ENCODE measurements at places on chromosomes 2 and 18. TPM values are rescaled to one million over a fixed set of nuclear protein-coding genes. Genes with fewer than 3 reads are reported as not detected.

GRCh38 chr2:230008708-230009066 is 60.0 kb downstream of the SLC16A14 start:
- DNase-seq, result no peak

- DNase-seq, result no peak
Measured at GRCh38 chr2:129379411-129379810, 600.1 kb upstream of the RAB6C start.

DNA sequence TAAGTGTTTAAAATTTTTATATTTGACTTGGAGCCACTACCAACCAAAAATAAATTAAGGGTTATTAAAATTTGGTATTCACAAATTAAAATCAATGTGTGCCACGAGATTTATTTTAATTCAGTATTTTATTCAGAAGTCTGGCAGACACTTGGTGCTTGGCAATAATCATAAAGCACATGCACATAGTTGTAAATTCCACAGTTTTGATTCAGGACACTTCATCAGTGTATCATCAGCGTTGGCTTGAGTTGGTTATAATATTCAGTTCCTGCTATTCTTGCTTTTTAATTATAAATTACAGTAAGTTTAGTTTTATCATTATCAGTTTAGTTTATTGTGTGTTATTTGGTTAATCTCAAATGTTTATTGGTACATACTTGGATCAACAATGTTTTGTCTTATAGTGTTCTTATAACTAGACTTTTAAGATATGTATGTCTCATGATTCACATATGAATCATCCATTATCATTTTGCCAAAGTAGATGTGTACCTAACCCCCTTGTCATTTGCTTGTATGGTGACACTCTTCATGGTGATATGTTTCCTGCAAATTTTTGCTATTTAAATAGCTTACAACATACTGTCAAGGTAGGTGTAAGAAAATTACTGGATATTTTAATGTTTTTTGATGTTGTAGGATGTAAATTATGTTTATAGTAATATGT is 237.9 kb downstream of the BABAM2 start:
- DNase-seq, result no peak

DNA sequence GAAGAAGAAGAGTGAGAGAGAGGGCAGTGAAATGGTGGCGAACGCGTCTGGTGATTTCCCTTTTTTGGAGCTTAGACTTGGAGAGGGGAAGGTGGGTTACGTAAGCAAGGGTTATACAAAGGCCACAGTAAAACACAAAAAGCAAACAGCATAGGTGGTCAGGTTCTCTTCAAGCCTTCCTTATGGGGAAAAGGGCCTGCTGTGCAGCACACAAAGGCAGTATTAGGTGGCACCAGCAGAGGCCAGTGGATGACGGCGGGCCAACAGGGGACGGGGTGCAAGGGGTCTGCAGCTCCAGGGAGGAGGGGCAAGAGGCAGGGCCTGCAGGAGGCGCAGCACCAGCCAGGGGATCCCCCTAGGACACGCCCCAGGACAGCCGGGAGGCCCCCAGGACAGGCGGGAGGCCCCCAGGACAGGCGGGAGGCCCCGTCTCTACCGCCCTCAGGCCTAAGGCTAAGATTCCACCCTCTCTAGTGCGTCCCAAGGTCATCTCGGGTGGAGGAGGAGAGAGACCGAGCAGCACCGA is 32.6 kb upstream of the NPC1 start:
- peak; percentile 86 for DNase-seq

SAG gene
- not detected for polyA plus RNA-seq

SERPINB7 gene
- polyA plus RNA-seq, result not detected

GRCh38 chr18:74679006-74679678 is 81.5 kb downstream of the ZNF407 start:
- no peak for DNase-seq

CPLX4 gene
- not detected for polyA plus RNA-seq

SIGLEC15 gene
- polyA plus RNA-seq, result 0.29 TPM

GRCh38 chr2:20538308-20539132 is 91.6 kb downstream of the RHOB start:
- no peak for DNase-seq
